ENCODE measurements at places on chromosomes 1 and 21.
A peak's percentile ranks its signal among the peaks of the same experiment; 100 is the strongest.

GRCh38 chr21:31554511-31555022, 104.9 kb upstream of the SOD1 start:
- no peak for DNase-seq

DNA sequence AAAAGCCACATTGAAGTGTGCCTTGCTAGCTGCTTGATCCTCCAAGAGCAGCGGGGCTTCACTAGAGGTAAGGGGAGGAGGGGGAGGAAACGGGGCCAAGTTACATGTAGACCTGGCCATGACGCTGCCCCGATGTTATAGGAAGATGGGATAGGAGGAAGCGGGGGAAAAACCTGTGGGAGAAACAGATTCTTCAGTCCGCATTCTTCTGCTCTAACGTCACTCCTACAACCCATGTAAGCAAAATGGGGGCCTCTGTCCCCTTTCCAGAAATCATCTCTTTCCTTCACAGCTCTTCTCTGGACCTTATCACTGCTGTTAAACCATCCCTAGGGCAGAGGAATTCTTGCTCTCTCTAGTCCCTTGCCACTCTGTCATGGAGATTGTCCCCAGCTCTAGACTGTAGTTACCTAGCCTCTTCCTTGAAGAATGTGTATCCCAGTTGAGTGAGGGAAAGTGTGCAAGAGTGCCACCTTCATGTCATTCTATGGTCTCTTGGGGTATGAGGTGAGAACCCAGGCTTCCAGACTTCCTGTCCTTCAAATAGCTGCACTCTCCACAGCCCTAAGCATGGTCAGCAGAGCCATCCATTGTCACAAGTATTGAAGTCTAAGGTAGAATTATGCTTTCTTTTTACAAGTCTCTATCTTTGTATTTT, 11.4 kb downstream of the PLEKHO1 start:
- DNase-seq, result no peak

- no peak for DNase-seq
Observed at GRCh38 chr1:46171871-46172270, 3.0 kb upstream of the TSPAN1 start.

DNA sequence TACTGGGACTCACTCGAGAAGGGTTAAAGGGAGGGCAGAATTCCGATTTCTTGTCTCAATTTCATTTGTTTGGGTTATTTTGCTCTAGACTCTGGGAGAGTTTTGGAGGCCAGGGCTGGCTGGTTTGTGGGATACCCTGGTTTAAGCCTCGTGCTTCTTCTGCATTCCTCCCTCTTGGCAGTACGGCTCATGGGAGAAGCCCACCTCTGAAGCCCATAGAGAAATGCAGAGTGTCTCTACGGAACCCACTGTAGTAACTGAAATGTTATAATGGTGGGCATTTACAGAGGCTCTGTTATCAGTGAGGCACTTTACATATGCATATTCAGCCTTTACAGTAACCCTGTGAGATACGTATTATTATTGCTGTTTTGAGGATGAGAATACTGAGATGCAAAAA, 43.9 kb downstream of the ROR1 start:
- no peak for DNase-seq

GRCh38 chr1:111867868-111868440, 112.3 kb downstream of the DDX20 start:
- no peak for DNase-seq

GRCh38 chr21:45374826-45375455, 30.0 kb upstream of the COL18A1 start:
- DNase-seq, result no peak

DNA sequence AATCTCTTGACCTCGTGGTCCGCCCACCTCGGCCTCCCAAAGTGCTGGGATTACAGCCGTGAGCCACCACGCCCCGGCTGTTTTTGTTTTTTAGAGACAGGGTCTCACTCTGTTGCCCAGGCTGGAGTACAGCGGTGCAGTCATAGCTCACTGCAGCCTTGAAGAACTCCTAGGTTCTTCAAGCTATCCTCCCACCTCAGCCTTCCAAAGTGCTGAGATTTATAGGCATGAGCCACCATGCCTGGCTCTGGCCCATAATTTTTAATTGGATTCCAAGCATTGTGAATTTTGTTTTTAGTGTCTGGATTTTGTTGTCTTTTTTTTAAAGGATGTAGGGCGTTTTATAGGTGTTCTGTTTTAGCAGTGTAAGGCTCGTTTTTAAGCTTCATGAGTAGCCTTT, 28.6 kb upstream of the TXLNA start:
- no peak for DNase-seq

- DNase-seq, result no peak
Observed at GRCh38 chr21:42232176-42232825, 13.4 kb downstream of the ABCG1 start.

DNA sequence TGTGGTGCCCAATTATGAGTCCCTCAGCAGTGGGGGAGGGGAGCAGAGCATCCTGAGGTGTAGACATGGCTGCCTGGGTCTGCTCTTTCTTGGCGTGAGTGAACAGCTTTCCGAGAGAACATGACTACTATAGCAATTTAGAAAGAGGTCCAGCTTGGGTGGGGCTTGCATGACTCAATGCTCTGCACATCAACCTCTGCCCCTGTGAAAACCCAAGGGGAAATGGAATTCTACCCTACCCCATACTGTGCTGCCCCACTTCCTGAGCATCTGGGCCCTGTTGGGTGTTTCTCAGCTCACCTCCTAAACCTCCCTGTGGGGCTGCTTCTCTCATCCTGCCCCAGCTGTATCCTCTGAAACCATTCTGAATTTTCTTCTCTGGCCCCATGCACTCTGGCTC, 8.2 kb upstream of the AZIN2 start:
- no peak for DNase-seq

- no peak for DNase-seq
Observed at GRCh38 chr1:114695430-114696058, at the start of gene AMPD1. Gene AMPD1, minus strand, starts transcription at chr1:114695546. Its CDS starts 75 bp downstream, at chr1:114695471.

- DNase-seq, result no peak
Observed at GRCh38 chr21:39353295-39353694, 4.4 kb upstream of the HMGN1 start.

DNA sequence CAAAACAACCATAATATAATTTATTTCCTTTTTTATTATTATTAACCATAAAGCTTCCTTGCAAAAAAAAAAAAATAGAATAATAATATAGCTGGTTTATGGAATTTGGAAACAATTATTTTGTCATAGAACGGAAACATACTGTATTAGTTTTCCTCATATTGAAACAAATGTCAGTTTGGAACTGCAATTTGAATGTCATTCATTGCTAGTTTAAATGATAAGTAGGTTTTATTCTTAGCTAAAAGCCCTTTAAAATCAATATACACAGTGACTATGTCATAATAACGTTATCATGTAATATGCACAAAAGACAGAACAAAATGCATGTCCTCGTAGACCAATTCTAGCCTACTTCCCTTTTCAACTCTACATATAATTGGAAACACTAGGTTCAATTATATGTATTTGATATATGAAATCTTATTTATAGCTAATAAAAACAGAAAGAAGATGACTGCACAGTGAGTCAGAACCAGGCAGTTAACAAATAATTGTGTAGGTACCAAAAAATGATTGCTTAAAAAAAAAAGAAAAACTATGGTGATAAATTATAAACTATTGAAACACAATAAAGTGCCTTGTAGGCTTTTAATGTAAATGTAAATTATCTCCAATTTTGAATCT, 85.2 kb upstream of the EXO1 start:
- no peak for DNase-seq

- DNase-seq, result no peak
Observed at GRCh38 chr1:116808200-116808847, 54.1 kb downstream of the CD2 start.

DNA sequence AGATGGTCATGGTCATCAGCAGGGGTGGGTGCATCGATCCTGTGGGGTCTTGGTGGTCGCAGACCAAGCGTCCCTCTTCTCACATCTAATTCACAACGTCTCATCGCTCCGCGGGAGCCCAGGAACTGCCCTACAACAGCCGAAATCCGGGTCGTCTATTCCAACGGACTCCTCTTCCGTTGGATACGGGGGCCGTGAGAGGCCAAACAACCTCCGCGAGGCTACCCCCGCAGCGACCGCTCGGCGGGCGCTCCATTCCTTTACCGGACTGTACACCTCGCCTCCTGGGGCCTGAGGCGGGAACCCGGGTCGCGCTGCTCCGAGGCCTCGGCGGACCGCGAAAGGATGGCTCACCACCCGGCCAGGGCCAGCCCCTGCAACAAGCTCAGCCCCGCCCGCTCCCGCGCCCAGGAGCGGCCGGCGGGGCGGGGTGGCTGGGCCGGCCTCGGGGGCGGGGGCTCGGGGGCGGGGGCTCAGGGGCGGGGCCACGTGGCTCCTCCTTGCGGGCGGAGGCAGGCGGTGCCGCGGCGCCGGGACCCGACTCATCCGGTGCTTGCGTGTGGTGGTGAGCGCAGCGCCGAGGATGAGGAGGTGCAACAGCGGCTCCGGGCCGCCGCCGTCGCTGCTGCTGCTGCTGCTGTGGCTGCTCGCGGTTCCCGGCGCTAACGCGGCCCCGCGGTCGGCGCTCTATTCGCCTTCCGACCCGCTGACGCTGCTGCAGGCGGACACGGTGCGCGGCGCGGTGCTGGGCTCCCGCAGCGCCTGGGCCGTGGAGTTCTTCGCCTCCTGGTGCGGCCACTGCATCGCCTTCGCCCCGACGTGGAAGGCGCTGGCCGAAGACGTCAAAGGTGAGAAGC, at the start of gene QSOX1:
QSOX1 (plus strand) TSS at position 545 of the 857 bp plus-strand sequence; CDS start at position 584, 39 bp downstream.
- peak; percentile 78 for DNase-seq

GRCh38 chr1:13733711-13734110, 33.7 kb downstream of the PRDM2 start:
- DNase-seq, result no peak

GRCh38 chr1:230501849-230502248, 75.7 kb upstream of the PGBD5 start:
- DNase-seq, result no peak

DNA sequence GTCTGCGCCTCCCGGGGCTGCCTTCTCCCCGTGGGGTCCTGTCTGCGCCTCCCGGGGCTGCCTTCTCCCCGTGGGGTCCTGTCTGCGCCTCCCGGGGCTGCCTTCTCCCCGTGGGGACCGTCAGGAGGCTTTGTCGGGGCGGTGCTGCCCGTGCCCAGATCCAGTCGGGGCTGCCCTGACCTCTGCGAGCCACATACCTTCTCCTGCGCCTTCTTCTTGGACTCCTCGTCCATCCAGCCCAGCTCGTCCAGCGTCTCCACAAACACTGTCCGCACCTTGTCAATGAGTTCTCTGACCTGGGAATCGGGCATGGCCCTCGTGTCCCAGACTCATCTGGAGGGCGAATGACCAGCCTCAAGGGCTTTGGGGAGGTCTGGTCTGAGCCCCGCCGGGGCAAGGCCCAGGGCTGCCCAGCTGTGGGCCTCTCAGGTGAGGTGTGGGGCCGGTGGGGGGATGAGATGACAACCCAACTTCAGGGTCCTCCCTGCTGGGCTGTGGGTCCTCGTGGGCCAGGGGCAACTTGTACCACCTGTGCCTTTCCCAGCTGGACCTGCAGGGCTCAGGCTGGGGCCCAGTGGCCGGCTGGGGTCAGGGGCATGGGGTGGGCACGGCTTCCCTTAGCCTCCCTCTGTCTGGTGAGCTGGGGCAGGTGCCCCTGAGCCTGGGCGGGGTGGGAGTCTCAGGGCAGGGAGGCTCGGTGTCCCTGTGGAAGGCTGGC, 9.4 kb downstream of the PRXL2B start:
- DNase-seq, result no peak

GRCh38 chr1:25675729-25676476, 59.3 kb downstream of the MAN1C1 start:
- DNase-seq, result peak; percentile 29

DNA sequence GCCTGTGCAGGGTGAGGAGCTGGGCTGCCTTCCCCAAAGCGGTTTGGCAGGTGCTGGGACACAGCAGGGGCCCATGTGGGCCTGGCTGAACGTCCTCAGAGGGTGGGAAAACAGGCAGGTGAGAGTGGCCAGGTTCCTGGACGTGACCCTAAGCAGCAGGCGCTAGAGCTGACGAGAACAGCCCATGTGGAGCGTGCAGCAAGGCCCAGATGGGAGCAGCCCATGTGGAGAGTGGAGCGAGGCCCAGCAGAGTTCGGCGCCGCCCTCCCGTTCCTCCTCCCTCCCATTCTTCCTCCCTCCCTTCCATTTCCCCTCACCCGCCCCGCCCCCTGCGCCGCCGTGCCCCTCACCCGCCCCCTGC, 314.4 kb upstream of the VAMP3 start:
- no peak for DNase-seq

GRCh38 chr1:247475793-247476192, 17.9 kb upstream of the OR2B11 start:
- no peak for DNase-seq

GRCh38 chr1:36166938-36167905, 11.3 kb downstream of the MAP7D1 start:
- DNase-seq, result no peak

GRCh38 chr1:227299688-227300087, 18.6 kb downstream of the CDC42BPA start:
- no peak for DNase-seq

DNA sequence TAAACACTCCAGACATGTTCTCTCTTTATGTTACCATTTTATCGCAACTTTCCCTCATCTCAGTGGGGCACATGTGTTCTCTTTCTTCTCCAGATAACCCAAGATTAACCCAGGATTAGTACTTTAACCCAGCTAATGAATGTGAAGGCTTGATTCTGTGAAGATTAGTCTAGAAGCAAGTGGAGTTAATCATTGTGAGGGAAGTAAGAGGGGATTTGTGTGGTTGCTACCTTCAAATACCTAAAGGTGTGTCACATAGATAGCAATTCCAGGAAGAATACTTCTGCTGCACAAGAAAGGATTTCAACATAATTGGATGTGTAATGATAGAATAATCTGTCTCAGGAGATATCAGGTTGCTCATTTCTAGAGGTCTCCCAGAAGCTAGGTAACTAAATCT, 327.1 kb downstream of the PBX1 start:
- DNase-seq, result no peak

DNA sequence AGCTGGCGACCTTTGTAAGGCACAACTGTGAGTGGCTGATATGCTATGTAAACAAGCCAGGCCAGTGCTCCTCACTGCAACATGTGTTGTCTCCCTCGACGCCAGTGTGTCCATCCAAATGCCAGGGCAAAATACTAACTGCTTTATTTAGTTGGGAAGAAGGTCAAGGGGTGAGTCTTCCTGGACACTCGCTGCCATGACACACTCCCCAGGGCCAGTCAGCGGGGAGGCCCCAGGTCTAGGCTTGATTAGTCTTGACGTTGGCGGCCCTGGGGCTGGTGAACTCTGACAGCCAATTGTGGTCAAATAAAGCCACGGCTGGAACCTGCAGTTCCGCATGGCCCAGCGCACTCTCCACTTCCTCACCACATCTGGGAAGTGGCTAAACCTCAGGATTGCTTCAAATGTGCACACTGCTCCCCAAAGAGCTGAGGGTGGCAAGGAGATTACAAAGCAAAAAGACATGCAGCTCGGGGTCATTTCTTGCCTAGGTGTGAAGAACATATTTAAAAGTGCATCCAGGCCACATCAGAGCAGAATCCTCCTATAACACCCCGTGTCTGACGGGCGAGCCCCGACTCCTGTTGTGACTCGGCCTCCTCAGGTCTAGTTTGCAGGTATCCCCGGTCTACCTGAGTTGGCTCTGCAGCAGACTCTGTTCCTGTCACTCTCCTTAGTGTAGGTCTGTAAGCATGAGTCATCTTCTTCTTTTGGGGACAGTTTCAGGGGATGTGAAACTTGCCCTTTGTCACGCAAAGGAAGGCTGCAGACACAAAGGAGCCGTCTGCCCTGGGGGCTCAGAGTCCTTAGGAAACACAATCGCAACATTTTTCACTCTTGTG, 183.5 kb downstream of the RUNX1 start:
- no peak for DNase-seq

Measured in stimulated activated CD8-positive, alpha-beta memory T cell treated with anti-CD3 and anti-CD28 coated beads, Interleukin-7, amount 100 ng/mL, for 1 hour (primary cell).